ENCODE measurements at places on chromosomes 11 and 22.
A peak's percentile ranks its signal among the peaks of the same experiment; 100 is the strongest.

- DNase-seq: peak; percentile 24
Measured at GRCh38 chr11:84714316-84714780, 912.8 kb downstream of the DLG2 start.

DNA sequence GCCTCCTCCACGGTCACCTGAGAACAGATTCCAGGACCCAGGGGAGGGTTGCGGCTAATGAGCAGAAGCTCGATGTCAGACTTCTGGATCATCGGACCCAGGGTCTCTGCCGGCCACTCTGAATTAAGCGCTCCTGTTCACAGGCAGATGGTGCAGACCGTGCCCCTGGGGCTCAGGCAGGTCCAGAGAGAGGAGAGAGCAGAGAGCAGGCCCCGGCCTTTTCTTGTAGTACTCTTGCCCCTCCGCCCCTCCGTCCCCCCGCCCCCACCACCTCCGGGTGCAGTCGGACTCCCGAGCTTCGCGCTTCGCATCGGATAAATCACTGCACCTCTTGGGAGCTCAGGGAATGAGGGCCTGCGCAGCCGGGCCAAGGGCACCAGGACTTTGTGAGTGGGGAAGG is 50.3 kb downstream of the RPS6KA4 start:
- no peak for DNase-seq

- no peak for DNase-seq
Measured at GRCh38 chr22:30305906-30306626, 16.8 kb upstream of the CASTOR1 start.

DNA sequence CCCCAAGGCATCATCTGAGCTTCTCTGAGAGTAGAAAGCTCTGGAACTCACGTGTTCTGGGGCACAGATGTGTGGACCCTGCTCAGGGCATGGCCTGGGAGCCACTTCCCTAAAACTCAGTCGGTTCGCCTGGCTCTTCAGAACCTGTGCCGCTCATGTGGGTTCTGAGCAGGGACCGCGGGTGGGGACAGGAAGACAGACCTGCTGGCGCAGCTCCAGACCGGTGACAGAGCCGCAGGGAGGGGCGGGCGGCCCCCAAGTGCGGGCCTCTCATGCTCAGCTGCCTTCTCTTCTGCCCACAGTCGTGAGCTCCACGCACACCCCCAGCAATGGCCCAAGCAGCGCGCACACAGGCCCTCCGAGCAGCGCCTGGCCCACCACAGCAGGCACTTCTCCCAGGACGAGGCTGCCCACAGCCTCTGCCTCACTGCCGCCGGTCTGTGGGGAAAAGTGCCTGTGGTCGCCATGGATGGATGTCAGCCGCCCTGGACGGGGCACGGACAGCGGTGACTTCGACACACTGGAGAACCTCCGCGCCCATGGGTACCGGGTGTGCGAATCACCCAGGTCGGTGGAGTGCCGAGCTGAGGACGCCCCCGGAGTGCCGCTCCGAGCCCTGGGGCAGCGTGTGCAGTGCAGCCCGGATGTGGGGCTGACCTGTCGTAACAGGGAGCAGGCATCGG is 24.2 kb downstream of the MUC5AC start:
- no peak for DNase-seq

- DNase-seq: no peak
Measured at GRCh38 chr11:66743271-66743968, 14.4 kb upstream of the SPTBN2 start.

- DNase-seq: peak; percentile 93
Measured at GRCh38 chr11:111905411-111905810, 6.2 kb downstream of the CRYAB start.

- DNase-seq: no peak
Measured at GRCh38 chr11:13152736-13153541, 124.7 kb upstream of the BMAL1 start.

Data from retinal pigment epithelial cell (primary cell).